ENCODE measurements at places on chromosomes 12 and 14.

- DNase-seq, result no peak
Observed at GRCh38 chr12:107515446-107515958, 170.1 kb upstream of the PWP1 start.

DNA sequence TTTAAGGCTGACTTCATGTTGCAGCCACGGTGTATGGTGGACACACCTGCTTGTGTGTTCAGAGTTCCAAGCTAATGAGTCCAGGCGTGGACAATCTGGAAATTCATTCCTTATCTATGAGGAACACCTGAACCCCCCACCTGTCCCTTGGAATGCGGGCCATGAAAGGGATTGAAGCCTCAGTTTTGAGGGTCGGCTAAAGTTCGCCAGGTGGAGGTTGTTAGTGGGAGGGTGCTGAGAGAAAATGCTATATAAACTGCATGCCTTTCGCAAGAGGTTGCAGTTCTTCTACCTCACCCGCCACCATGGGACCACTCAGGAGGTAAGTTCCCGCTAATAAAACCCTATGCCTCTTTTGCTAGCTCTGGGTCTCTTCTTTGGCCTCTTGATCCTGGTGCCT, 348.0 kb downstream of the BCL11B start:
- no peak for DNase-seq

GRCh38 chr12:95940514-95940913, 1.9 kb downstream of the CCDC38 start:
- DNase-seq, result no peak

GRCh38 chr12:108306506-108306905, 32.6 kb downstream of the CMKLR1 start:
- no peak for DNase-seq
